GDM1 (cell line): ENCODE measurements at places on chromosomes 3 and 15.

DNA sequence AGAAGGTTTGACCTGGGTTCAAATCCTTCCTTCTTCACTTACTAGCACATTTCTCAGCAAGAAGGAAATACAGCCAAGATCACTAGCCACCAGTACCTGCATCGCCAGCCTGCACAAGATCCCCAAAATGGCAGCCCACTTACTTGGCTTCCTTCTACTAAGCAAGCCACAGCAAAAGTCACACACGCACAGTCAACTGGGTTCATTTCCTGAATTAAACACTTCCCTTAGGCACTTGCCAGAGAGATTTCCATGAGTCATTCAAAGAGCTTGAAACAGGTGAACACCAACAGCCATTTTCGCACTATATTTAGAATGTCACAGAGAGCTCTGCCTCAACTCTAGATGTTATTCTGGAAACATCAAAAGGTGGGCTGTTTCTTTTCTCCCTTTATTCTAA is 42.6 kb downstream of the MGLL start:
- peak; percentile 60 for DNase-seq

GRCh38 chr3:141448606-141449220 is 38.1 kb upstream of the RASA2 start:
- DNase-seq = no peak

- no peak for DNase-seq
Measured at GRCh38 chr3:62607287-62608029, 234.1 kb upstream of the FEZF2 start.

GRCh38 chr3:14519406-14519805 is 20.7 kb downstream of the GRIP2 start:
- DNase-seq = no peak

- DNase-seq = no peak
Measured at GRCh38 chr3:11698326-11699082, 54.8 kb upstream of the VGLL4 start.

DNA sequence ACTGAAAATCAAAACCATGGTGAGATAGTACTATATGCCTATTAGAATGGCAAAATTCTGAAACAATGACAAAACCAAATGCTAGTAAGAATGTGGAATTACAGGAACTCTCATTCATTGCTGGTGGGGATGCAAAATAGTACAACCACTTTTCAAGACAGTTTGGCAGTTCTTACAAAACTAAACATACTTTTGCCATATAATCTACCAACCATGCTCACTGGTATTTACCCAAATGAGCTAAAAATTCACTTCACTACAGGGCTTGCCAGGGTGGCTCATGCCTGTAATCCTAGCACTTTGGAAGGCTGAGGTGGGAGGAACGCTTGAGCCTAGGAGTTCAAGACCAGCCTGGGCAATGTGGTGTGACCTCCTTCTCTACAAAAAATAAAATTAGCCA is 40.0 kb downstream of the MYO9A start:
- DNase-seq = no peak

GRCh38 chr15:52307847-52308246 is 12.2 kb upstream of the MYO5C start:
- DNase-seq = no peak

- no peak for DNase-seq
Measured at GRCh38 chr3:153210146-153210545, 48.1 kb downstream of the RAP2B start.

DNA sequence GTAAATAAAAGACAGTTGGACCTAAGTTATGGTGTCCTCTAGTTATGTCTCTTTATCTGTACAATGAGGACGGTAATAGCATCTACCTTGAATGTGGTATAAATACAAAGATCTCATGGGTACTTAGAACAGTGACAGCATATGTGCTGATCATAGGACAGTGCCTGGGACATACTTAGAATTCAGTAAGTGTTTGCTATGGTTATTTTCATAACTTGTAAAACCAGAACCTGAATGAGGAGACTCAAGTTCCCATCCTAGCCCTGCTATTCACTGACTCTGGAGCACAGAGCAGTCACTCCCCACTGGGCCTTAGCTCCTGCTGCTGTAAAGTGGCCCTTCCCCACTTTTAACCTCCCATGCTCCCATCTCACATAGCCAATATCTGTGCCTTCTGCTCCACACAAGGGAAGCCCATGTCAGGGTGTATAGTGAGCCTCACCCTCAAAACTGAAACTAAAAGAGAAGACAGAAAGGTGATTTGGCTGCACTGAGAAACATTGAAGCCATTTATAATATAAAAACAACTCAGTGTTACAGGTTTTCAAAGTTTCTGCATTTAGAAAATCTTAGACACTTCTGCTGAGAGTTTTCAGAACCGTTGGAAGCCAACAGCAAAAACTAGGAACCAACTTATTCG is 225.4 kb upstream of the UBE2E2 start:
- DNase-seq = no peak

DNA sequence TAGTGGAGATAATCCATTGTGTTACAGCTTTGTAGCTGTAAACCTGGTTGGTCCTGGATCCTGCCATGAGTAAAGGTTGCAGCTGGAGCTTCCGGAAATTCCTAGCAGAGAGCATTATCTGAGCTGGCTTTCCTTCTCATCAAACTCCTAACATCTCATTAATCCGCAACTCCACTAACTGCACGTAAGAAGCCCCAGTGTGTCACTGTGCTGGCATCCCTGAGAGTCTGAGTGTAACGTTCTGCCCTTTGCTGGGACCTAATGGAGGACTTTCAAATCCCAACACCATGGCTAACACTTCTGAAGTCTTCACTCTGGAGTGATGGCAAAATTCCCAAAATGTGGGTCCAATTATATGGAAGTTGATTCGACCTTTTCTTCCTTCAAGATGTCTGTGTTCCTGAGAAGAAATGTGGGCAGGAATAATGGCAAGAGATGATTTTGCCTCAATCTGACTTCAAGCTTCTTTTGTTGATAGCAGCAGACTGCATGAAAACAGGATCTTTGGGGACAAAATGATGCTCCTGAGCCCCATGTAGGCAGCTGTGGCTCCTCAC is 9.6 kb upstream of the TRPM1 start:
- no peak for DNase-seq

DNA sequence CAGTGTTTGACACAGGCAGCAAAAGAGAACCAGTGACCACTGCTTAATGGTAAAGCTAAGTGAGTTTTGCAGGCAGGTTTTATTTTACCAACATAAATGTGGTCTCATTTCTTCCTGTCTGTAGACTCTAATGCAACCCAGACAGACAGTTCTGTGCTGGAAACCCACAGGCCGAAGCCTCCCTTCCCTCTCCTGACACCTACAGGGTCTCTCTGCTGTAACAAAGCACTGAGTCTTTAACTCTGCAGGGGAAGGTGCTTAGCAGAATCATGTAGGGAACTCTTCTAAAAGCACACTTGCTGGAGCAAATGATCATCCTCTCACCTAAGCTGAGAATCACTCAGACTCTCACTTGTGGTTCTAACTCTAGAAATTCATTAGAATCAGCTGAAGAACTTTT is 200.3 kb downstream of the KBTBD8 start:
- DNase-seq = no peak

GRCh38 chr3:29176501-29176900 is 104.4 kb upstream of the RBMS3 start:
- DNase-seq = no peak

- DNase-seq = no peak
Measured at GRCh38 chr3:83454353-83454752, 1504.4 kb upstream of the CADM2 start.

DNA sequence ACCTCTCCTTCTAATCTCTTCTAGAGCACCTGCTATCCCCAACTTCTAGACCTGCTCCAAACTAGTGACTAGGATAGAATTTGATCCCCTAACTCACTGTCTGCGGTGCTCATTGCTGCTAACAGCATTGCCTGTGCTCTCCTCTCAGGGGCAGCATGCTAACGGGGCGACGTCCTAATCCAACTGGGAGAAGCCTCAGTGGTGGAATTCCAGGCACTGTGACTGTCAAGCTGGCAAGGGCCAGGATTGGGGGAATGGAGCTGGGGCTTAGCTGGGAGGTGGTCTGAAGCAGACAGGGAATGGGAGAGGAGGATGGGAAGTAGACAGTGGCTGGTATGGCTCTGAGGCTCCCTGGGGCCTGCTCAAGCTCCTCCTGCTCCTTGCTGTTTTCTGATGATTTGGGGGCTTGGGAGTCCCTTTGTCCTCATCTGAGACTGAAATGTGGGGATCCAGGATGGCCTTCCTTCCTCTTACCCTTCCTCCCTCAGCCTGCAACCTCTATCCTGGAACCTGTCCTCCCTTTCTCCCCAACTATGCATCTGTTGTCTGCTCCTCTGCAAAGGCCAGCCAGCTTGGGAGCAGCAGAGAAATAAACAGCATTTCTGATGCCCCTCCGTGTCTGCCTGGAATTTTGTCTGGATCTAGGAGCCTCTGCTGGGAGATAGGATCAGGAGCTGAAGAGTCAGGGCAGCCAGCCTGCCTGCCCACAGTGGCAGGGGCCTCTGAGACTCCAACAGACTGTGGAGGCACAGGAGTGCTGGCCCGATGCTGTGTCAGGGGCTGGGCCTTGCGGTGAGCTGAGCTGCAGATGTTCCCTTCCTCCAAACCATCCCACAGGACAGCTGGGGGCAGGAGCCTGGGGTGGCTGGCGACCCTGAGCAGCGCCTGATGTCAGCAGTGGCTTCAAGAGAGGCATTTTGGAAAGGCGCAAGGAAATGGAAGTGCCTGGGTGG is 3.0 kb downstream of the ISLR start:
- no peak for DNase-seq

- no peak for DNase-seq
Measured at GRCh38 chr3:61631108-61631769, 69.9 kb downstream of the PTPRG start.

DNA sequence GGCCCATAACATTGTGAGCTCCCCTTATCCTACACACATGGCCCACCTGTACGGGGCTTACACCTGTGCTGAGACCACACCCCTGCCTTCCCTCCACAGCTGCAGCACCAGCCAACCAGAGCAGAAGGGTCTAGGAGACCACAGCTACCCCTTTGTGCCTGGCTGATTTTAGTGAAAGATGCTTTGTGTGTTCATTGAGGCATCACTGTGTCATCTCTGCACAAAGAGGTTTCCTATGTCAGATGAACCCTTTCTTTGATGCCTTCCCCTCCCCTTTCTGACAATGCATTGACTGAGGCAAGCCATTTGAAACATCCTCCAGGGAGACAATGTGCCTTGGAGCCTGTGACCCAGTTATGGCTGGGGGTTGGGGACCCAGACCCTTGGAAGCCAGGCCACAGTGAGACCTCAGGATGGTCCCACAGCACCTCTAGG is 54.9 kb upstream of the SLC7A14 start:
- no peak for DNase-seq

DNA sequence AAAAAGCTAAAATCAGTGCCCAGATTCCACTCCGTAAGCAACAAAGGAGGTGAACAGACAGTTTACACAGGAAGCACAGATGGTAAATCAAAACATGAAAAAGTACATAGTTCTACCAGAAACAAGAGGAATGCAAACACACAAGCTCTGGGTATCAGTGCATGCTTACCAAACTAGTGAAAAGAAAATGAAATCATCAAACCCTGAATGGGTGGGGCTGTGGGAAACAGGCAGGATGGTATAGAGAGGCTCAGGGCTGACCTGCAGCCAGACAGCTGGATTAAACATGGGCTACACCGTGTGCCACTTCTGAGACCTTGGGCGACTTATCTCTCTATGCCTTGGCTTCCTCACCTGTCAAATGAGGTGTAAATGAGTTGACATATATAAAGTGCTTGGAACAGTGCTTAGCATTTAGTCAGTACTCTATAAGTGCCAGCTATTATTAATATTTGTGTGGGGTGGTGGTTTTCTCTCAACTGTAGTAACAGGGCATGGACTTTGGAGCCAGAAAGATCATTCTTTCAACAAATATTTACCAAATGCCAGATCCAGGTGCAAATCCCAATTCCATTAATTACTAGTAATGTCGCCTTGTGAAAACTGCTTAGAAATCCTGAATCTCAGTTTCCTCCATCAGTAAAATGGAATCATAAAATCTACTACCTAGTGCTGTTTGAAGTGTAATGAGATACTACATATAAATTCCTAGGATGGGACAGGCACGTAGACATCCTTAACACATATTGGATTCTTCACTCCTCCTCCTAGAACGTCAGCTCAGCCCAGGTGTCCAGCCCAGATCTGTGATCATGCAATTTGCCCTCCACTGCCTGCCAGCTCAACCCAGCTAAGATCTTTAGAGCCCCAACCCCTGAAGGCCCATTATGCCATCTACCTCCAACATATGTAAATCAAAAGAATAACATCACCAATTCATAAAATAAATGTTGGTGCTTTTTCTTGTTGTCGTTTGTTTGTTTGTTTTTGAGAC is 55.5 kb upstream of the SMAD3 start:
- no peak for DNase-seq

DNA sequence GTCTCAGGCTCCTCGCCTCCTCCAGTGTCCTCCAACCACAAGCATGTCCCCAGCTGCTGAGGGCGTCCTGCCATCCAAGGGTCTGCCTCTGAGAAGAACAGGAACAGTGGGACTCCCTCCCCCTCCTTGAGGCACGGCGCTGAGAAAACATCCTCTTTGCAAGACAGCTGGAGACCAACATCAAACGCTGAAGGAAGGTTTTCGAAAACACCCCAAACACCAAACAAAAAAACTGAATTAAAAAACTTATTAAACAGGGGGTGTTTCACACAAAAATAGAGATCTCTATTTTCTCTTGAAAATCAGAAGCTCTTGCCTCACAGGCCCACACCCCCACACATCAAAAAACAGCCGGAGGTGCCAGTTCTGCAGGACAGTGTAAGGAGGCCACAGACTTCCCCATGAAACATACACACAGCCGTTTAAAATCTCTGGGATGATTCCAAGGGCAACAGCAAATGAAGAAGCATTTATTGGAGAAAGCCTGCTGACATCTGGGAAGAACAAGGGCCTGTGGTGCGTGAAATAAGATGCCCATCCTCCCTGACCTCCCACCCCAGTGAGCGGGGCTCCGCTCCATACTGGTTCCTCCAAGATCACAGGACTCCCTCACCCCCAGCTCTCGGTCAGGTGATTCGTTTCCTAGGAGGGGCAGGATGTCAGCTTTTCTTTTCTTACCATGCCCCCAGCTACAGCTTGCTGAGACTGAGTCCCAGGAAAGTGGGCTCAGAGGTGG is 71.3 kb downstream of the NUP210 start:
- DNase-seq = peak; percentile 52

DNA sequence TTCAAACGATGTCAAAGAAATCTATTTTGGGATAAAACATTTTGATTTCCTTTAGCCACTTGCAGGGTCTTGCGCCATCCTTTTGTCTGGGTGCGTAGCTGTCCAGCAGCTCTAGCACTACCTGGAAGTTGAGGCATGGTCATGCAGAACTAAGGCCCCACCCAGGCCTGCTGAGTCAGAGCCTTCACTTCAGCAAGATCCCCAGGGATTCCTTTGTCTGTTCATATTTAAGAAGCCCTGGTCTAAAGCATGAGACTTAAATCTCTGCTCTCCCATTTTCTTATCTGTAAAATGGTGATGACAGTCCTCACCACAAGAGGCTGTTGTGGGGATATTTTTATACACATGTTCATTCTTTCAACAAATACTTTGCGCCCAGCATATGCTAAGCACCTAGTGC is 99.0 kb upstream of the CTDSPL start:
- no peak for DNase-seq
